ENCODE measurements at places on chromosomes 7 and 10.

DNA sequence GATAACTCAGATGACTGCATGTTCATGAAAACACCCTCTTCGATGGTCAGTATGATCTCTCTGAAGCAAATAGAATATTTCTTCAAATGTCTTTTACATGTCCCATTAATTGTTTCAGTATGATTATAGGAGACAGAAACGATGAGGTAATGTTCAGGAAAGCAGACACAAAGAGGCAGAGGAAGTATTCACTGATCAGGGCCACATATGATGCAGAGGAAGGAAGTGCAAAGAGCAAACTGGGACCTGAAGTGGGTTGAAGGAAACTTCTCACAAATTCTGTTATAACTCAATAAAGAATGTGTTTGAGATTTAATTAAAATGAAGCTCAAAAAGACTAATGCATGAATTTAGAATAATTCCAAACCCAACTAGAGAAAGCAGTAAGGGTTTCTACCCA lies 70.5 kb downstream of the TES start:
- no peak for DNase-seq

GRCh38 chr10:92064506-92064905 lies 140.9 kb downstream of the BTAF1 start:
- DNase-seq = no peak

- no peak for DNase-seq
Observed at GRCh38 chr10:86449926-86450558, 71.5 kb downstream of the WAPL start.

DNA sequence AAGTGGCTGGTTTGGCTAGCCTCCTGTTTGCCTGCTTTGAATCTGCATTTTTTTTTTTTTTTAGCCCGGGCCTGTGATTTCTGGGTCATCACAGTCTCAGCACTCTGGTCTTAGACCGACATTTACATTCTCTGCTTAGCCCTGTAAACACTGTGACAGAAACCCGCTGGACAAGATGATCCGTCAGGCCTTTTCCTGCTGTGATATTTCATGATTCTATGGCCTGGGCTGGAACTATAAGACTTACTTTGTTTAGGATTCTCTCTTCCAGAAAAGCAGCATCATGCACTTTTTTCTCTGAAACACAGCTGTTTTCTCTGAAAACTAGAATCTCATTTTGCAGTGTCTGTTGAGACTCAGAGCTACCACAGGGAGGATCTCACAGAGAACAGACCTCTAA lies 705.5 kb downstream of the GRID1 start:
- no peak for DNase-seq

- DNase-seq = no peak
Observed at GRCh38 chr7:112140600-112140999, 65.6 kb downstream of the DOCK4 start.

DNA sequence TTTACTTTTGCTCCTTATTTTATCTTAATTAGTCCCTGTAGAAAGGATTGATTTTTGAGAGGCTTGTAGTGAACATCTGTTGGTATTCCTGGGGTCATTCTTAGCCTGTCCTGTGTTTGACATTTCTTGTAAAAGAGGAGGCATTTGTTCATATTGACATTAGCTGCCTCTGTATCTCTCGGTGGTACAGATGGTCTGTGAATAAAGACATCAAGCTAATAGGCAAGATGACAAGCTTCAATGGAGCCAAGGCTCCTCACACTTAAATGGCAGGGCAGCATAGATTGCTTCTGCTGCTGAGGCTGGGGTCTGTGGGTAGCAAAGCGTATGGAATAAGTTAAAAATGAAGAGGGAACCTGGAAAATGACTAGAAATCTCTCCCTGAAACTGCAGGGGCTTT lies 687.6 kb downstream of the LRMDA start:
- no peak for DNase-seq

DNA sequence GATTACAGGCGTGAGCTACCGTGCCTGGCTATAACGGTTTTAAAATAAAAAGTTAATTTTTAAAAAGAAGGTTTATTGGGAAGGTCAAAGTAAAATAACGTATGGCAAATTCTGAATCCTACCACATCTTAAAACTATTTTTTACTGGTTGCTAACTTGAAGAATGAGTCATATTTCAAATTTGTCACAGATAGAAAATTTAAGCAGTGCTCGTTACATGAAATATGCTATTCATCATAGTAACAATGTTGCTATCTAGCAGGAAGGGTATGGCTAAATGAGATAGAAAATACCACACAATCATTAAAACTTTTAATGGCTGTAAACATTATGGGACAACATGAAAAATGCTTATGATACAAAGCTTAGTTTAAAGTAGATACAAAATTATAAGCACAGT lies 500.5 kb downstream of the PHTF2 start:
- DNase-seq = no peak

- DNase-seq = no peak
Observed at GRCh38 chr10:35426657-35427056, 90.3 kb downstream of the CCNY start.
